ENCODE measurements at places on chromosomes 1 and 21.

- DNase-seq, result no peak
Observed at GRCh38 chr1:194809215-194809614, 1622.8 kb upstream of the B3GALT2 start.

DNA sequence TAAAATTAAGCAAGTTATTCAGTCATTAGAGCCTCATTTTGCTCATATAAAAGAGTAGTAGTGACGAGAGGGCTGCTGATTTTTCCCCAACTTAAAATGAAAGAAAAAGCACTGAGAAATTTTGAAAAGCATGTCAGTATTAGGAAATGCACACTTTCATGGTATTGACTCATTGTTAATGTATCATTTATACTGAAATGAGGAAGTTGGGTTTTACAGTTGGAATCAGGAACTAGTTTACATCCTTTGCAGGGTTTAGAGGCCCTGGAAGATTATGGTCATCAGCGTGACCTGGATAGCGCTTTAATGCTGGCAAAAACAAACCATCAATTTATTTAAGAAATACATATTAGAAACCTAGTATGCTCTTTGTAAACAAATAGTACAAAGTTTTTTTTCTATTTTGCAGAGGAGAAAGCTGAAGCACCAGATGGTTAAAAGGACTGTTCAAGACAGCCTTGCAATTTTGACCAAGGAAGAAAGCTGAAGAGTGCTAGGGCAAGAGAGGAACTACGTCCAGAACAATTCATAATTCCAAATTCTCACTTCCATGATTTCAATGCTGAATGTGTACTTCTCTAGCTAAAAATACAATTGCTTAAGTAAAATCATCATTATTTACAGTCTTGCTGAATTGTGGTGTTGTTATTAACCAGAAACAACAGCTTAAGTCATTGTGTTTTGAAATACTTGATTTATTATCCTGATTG is 94.8 kb upstream of the SGIP1 start:
- DNase-seq, result no peak

GRCh38 chr1:162724583-162725120 is 65.8 kb upstream of the HSD17B7 start:
- no peak for DNase-seq

DNA sequence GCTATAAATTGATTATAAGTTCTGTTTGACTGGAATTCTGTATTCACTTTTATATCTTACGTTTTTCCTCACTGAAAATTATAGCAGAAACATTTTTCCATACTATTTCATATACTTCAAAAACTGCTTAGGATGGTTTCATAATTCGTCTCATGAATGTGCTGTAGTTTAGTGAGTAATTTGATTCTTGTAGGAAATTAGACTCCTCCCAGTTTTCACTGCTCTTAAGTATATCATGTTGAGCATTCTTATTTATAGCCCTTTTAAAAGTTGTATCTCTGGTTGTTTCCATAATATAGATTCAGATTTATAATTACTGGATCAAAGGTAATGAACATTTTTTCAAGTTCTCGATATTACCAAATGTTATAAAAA is 250.6 kb downstream of the FMN2 start:
- DNase-seq, result no peak

GRCh38 chr1:198072177-198072576 is 84.6 kb upstream of the NEK7 start:
- no peak for DNase-seq

DNA sequence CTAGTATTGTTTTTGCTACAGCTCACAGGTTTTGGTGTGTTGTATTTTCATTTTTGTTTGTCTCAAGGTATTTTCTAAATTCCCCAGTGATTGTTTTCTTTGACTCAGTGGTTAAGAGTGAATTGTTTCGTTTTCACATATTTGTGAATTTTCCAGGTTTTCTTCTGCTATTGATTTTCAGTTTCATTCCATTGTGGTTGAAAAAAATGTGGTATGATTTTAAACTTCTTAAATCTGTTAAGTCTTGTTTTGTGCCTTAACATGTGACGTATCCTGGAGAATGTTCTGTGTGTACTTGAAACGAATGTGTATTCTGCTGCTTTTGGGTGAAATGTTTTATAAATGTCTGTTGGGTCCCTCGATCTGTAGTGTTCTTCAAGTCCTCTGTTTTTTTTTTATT is 117.9 kb downstream of the KIF26B start:
- DNase-seq, result no peak

GRCh38 chr21:45575304-45575992 is 33.2 kb upstream of the SLC19A1 start:
- no peak for DNase-seq

DNA sequence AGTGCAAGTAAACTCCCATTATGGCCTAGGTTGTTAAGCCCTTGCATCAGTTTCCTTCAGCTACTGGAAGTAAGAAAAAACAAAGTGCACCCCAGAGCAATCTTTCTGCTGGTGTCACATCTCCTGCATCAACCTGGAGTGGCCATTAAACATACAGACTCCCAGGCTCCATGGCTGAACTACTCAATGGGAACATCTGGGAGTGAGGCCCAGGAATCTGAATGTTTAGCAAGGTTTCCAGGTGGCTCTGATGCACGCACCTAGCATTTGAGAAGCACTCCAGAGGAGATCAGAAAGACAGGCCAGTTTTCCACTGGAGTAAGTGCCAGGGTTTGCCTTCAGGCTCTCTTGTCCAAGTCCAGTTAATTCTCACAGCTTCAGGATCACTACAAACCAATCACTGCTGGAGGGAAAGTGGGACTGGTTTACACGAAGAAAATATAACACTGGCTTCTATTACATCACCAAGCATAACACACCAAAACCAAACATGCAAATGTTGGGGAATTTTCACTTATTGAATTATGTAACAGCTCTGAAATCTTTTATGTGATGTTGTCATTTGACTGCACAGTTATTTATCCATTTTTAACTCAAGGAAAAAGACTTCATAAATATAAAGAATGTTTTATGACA is 22.3 kb upstream of the ABCA4 start:
- DNase-seq, result no peak

Data from stimulated activated CD4-positive, alpha-beta T cell treated with anti-CD3 and anti-CD28 coated beads, Interleukin-4, amount 100 ng/mL, for 1 hour (primary cell).